ENCODE measurements at places on chromosomes 3 and 15.

- DNase-seq, result no peak
These were observed 75.2 kb upstream of the ACAD9 start for GRCh38 chr3:128804017-128804810.

DNA sequence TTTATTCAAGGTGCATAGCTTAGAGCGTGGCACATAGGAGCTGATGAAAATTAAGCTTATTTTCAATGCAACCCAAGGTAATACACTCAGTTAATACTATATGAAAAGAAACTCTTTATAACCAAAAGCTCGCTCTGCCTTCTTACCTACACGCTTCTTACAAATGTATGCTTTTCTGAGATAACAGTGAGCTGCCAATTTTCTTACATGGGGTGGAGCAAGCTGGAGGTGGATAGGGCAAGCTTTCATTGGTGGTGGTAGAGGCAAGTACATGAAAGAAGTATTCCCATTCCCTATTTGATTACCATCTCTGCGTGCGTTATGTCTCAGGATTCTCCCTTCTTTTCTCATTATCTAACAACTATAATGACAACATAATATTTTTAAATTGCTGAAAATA lies 8.9 kb downstream of the DZIP3 start:
- no peak for DNase-seq

- DNase-seq, result no peak
These were observed 234.9 kb upstream of the LMCD1 start for GRCh38 chr3:8266730-8267131.

DNA sequence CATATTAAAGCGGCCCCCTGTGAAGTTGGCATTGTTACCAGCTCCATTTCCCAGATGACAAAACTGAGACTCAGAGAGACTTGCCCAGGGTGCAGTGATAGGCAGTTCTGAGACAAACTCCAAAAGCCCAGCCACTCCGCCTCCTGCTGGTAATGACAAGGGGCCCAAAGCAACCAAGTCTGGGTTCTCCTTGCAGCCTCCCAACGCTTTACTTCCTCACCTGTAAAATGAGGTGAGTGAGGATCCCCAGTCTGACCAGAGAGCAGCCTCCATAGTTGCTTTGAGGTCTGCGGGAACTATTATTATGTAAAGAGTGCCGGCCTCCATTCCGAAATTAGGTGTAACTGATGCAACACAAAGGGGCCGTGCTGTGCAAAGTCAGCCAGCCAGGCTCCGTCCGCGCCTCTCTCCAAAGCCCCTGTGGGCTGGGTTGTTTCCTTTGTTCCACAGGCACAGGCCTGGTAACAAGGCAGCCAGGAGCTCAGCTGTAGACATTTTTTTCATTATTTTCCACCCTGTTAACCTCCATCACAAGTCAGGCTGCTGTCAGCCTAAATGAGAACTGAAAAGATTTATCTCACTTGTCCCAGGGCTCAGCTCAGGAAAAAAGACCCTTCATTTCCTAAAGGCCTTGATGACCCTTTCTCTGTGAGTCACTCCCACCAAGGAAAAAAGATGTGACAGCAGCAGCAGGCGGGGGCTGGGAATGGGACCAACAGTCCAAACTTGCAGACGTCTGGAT lies 139.1 kb upstream of the RAD18 start:
- DNase-seq, result no peak

DNA sequence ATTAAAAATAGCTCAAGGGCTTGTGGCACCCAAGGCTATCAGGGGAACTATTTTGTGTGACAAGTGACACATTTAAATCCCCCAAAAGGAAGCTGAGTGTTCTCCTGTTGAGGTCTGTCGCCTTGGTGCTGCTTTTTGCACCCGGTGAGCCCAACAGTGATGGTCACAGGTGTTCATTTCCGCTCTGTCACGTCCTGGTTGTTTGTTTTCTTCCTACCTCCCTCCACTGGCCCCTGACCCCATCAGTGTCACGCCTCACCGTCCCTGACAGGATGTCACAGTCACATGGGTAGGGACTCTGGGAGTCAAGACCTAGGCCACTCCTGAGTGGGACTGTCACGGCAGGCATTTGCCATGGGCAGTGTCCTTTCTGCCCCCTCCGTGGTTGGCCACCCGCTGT lies 11.2 kb downstream of the SLCO3A1 start:
- no peak for DNase-seq

DNA sequence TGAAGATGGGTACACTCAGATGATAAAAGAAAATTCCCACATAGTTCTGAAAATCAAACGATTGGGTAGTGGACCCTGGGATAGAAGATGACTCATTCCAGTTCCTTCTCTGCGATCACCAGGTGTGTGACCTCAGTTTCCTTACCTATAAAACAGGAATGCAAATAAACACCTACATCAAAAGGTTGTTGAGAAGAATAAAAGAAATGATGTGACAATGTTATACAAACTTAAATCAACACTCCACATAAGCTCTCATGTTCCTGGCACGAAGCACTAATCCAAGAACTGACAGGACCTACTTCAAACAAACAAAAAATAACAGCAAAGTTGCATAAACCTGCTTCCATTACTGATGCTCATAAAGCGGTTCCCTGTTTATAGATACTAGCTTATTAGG lies 69.2 kb downstream of the RORA start:
- no peak for DNase-seq

DNA sequence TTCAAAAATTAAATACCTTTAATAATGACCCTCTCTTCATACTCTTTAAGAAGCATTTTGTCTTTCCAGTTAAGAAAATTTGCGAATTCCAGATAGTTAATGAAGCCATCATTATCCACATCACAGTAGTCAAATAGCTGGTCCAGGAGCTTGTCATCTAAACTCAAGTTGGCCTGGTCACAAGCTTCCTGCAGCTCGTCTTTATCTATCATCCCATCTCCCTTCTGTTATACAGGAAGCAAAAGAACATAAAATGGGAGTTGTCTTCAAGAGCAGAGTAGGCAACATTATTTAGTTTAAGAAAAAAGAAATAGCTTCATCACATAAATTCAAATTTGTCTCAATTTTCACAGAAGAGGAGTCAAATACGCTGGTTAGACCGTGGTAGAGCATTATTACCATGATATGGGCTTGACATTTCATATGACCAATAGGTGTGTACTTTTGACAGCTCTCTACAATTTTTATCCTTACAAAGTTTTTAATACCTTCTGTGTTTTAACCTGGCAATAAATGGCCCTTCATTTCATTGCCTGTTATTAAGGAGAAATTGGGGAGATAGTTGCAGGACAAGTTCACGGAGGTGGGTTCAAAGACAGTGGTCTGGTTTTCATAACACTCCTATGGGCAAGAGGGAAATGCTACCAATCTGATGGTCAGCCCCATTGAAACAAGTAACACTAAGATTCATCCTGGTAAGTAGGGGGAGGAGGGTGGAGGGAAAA lies 45.4 kb downstream of the EFHB start:
- no peak for DNase-seq

All from anterior cingulate cortex (tissue), 58 donors.